ENCODE measurements at places on chromosomes 2 and 18.

- DNase-seq, result no peak
Measured at GRCh38 chr2:68726608-68727367, 7.8 kb upstream of the ARHGAP25 start.

GRCh38 chr2:143640826-143641225, 511.6 kb downstream of the ARHGAP15 start:
- no peak for DNase-seq

GRCh38 chr2:225353579-225354085, 45.9 kb upstream of the NYAP2 start:
- DNase-seq, result no peak

DNA sequence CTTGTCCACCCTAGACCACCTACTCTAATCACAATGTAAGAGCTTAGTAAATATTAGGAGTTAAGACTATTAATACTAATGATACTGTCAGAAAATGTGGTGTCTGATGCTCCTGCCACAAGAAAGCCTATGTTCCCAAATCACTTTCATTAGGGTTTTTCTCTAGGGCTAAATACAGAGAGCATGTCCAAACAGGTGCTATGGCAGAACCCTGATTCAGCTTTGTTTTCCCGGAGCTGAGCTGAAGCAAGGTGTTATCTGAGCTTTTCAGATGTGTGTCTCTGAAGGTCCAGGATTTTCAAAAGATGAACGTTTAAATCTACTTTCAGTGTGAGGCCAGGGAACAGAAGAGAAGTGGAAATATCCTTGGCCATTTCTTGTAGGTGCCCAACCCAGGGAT, 40.6 kb downstream of the CPO start:
- DNase-seq, result no peak

- DNase-seq, result no peak
Measured at GRCh38 chr2:75596784-75597183, 36.0 kb upstream of the EVA1A start.

GRCh38 chr2:200477667-200478131, 32.2 kb downstream of the KCTD18 start:
- DNase-seq, result no peak

DNA sequence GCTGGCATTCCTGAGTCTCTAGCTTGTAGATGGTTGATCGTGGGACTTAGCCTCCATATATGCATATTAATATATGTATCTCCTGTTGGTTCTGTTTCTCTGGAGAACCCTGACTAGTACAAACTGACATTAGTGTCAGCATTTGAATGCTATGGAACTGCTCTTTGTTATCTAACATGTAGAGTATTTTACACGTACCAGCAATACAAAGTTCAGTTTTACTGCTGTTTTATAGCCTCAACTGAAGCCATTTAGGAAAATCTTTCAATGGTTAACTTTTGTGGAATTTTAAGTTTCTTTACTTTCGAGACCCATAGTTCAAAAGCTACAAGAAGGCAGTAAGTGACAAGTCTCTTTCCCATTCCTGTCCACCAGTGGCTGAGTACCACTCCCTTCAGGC, 418.4 kb downstream of the NUP35 start:
- no peak for DNase-seq

DNA sequence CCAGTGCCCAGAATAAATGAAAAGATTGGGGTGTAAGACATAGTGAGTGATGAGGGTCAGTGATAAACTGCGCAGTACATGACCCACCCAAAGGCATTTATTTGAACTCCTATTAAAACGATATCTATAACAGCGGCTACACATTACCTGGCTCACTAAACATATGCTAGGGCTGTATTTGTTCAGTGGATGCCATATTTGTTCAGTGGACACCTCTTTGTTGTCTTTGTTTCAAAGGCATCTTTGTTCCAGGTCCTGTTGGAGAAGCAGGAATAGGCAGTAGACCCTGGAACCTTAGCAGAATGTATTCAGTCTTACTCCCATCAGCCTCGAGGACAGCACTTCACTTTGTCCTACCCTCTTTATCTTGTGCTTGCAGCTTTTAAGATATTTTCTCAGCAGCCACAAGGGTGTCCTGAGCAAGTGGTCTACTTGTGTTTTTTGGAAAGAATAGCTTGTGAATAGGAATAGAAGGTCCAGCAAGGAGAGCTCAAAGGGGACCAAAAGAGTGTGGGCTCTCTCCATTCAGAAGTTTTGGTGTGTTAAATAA, 650.8 kb upstream of the FANCL start:
- DNase-seq, result no peak

- no peak for DNase-seq
Measured at GRCh38 chr18:2921778-2922177, 75.0 kb downstream of the EMILIN2 start.

GRCh38 chr2:216499641-216500218, 1.1 kb downstream of the RPL37A start:
- peak; percentile 31 for DNase-seq

All from brain microvascular endothelial cell (primary cell).